Activated CD4-positive, alpha-beta T cell treated with anti-CD3 and anti-CD28 coated beads for 48 hours (primary cell): ENCODE measurements at places on chromosomes 2 and 18.
A peak's percentile ranks its signal among the peaks of the same experiment; 100 is the strongest.

GRCh38 chr2:153953761-153954160 is 82.0 kb downstream of the GALNT13 start:
- no peak for DNase-seq

GRCh38 chr2:125364192-125364983 is 1291.6 kb upstream of the GYPC start:
- no peak for DNase-seq

DNA sequence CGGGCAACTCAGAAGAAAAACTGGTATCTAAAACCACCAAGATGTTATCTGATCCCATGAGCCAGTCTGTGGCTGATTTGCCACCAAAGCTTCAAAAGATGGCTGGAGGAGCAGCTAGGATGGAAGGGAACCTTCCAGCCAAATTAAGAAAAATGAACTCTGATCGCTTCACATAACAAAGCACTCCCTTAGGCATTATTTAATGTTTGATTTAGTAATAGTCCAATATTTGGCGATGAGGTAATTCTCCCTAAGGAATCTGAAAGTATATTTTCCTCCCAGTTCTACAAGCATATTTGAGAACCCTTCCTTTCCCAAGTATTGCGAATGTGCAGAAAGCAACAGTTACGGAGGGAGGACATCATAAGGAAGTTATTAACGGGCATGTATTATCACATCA is 156.6 kb downstream of the KCNJ3 start:
- no peak for DNase-seq

GRCh38 chr2:7721413-7721995 is 804.3 kb downstream of the RNF144A start:
- DNase-seq = no peak

- DNase-seq = no peak
Measured at GRCh38 chr2:169131587-169132512, 62.5 kb downstream of the DHRS9 start.

DNA sequence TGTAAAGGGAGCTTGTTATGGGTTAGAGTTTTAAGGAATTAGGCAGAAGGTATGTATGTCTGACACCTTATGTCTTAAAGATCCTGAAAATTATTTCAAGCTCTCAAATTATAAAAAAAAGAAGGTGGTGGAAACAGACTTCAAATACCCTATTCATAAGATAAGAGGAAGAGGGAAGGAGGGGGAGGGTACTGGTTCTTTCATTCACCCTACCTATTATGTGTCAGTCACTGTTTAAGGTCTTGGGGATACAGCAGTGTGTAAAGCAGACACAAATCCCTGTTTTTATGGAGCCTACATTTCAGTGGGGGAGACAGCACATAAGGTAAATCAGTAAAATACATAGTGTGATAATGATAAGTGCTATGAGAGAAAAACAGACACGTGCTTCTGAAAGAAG is 184.4 kb downstream of the FHOD3 start:
- no peak for DNase-seq

GRCh38 chr2:222782201-222782730 is 78.6 kb upstream of the ACSL3 start:
- no peak for DNase-seq

DNA sequence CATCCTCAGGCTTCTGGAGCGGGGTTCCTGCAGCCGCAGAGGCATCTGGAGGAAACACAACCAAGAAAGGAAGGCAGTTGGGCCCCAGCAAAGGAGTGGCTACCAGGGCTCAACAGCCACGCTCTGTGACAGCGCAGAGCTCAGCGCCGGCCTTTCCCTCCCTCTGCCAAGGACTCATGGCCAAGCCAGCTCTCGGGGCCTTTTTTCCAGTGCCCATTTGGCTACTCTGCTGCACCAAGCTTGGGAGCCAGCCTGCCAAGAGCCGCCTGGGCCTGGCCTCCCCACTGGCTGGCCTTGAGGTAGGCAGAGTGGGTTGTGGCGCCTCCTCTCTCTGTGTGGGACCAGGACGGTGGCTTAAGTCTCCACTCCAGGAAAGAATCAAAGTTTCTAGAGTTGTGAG is 7.2 kb upstream of the CCDC74A start:
- no peak for DNase-seq

DNA sequence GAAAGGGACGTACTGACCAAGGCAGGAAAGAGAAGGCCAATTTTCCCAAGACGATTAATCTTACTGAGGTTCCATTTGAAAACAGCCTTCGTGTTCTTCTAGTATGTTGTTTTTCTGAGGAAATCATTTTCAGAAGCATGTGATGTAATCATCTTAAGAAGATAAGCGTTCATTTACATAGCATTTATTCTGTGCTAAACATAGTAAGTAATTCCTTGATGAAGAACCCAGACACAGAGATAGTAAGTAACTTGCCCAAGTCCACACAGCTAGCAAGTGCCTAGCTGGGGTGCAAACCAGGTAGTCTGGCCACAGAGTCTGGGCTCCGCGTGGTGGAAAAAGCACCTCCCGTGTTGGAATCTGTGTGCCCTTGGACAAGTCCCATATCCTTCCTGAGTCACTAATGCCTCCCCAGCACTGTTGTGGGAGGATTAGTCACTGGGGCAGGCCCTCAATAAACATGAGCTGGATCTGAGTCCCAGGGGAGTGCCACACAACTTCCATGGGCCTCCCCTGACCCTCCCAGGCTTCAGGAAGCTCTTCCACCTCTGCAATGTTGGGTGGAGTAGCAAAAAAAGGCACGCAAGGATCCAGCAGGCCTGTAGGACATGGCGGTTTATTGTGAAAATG is 26.9 kb upstream of the ASAP2 start:
- DNase-seq = no peak

- no peak for DNase-seq
Measured at GRCh38 chr2:14902953-14903352, 270.4 kb downstream of the LRATD1 start.

DNA sequence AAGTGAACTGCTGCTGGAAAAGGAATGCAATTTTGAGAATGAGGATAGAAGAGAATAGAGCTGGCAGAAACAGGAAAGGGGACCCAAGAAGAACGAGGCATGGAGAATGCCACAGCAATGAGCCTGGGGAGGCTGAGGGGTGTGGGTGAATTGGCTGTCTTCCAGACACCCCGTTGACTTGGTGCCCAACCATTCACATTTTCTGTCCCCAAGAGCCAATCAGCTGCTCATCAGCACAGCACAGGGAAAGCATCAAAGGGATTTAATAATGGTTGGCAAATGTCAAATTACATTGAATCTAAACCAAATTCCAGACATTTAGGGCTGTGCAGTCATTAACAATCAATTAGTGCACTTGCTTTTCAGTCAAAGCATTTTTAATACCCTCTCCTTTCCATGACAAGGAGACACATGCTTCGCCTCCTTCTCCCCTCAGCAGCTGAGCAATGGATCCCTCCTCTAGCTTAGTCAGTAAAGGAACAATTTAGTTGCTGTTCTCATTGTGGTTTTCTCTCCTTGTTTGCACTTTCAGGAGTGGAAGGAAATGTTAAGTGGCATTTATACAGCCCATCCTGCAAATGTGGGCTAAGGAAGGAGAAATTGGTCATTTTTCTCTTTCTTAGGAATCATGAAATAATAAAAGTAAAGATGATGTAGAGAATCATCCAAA is 98.8 kb downstream of the KLF7 start:
- no peak for DNase-seq

DNA sequence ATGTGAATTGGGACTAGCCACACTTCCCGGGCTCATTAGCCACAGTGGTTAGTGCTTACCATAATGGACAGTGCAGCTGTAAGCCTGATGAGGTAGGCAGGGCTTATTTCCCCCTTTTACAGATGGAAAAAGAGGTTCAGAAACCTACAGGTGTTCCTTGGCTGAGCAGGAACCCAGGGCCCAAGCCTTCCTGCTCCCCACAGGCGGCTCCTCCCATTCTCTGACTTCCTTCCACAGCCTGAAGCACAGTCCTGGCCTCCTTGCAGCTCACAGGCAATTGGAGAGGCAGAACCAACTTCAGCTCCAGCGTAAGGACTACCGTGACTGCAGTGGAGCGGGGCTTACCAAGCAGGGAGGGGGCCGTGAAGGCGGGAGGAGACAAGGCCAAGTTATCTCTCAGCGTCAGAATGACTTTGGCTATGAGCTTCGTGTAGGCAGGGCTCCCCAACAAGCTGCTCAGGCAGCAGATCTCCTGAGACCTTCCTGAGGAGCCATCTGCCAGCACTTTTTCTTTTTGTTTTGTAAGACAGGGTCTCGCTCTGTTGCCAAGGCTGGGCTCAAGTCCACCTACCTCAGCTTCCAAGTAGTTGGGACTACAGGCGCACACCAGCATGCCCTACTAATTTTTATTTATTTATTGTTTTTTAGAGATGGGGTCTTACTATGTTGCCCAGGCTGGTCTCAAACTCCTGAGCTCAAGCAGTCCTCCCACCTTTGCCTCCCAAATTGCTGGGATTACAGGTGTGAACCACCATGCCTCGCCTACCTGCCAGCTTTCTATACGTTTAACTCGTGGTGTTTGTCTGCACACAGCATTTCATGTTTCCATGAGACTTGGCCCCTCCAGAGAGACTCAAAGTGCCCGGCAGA is 34.2 kb upstream of the NT5DC4 start:
- DNase-seq = no peak

GRCh38 chr18:77025831-77026363 is 106.7 kb downstream of the MBP start:
- no peak for DNase-seq

- DNase-seq = no peak
Measured at GRCh38 chr2:151315381-151315903, 26.0 kb upstream of the NMI start.

DNA sequence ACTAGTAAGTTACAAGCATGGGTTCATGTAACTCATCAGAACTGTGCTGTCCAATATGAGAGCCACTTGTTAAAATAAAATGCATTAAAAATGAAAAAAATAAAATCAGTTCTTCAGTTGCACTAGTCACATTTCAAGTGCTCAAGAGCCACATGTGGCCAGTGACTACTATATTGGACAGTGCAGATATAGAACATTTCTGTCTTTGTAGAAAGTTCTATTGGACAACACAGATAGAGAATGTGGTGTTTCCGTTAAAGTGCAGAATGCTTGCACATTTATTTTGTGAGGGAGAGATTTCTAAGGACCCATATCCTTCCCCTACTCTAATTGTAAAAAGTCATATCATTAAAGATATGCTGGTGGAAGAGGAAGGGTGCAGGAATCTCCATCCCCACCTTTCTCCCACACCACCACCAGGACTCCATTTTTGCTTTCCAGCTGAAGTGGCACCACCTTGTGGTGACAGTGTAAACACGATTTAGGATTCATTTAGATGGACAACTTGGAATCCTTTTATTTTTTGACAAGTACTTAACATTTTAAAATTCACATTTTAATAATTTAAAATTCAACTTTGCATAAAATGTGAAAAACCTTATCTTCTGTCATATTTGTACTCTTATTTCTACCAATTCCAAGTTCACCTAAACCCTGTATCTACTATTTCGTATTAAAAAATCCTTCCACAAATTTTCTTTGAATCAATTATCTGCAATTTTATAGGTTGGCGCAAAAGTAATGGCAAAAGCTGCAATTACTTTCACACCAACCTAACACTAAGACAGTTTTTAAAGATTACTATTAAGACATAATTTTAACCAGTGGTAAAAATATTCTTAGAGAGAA is 9.4 kb upstream of the CD302 start:
- DNase-seq = peak; percentile 33

DNA sequence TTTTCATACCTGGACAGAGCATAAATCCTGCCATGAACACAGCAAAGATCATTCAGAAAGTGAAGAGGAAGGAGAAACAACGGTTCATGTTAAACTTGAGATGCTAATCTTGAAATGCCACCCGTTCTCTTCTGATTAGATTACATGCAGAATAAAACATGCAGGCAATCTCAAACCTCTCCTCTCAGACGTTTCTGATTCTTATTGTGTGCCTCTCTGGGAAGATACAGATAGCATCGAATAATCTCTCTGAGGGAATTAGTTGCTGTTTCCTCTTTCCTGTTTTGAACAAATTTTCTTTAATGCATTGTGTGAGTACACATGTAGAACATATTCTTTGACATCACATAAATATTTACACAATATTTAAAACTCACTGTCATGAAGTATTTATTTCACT is 313.4 kb downstream of the PRKCE start:
- DNase-seq = no peak

GRCh38 chr18:8322486-8322885 is 286.8 kb upstream of the RAB12 start:
- DNase-seq = no peak
